ENCODE measurements at places on chromosomes 7 and 10. TPM values are rescaled to one million over a fixed set of nuclear protein-coding genes. Genes with fewer than 3 reads are reported as not detected.

- DNase-seq, result no peak
These were observed 90.5 kb upstream of the ZNF32 start for GRCh38 chr10:43739161-43739560.

DNA sequence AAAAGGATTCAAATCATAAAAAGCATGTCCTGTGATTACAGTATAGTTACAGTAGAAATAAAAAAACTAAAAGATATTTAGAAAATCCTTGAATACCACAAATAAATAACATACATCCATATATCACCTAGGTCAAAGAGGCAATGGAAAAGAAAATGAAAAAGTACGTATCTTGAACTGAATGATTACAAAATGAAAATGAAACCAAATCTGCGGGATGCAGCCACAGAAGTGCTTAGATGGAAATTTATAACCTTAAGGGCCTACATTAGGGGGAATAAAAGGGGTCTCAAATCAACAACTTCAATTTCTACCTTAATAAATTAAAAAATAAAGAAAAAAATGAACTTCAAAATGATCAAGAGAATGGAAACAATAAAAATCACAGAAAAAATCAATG, 879.0 kb upstream of the CELF2 start:
- peak; percentile 55 for DNase-seq

GRCh38 chr10:78752221-78752620, 316.5 kb upstream of the ZMIZ1 start:
- no peak for DNase-seq

GRCh38 chr10:71432101-71432905, 35.6 kb downstream of the CDH23 start:
- DNase-seq, result no peak

GRCh38 chr10:62842983-62843382, 26.8 kb upstream of the EGR2 start:
- DNase-seq, result no peak

GRCh38 chr7:74267756-74268565, 13.8 kb upstream of the RFC2 start:
- no peak for DNase-seq

DNA sequence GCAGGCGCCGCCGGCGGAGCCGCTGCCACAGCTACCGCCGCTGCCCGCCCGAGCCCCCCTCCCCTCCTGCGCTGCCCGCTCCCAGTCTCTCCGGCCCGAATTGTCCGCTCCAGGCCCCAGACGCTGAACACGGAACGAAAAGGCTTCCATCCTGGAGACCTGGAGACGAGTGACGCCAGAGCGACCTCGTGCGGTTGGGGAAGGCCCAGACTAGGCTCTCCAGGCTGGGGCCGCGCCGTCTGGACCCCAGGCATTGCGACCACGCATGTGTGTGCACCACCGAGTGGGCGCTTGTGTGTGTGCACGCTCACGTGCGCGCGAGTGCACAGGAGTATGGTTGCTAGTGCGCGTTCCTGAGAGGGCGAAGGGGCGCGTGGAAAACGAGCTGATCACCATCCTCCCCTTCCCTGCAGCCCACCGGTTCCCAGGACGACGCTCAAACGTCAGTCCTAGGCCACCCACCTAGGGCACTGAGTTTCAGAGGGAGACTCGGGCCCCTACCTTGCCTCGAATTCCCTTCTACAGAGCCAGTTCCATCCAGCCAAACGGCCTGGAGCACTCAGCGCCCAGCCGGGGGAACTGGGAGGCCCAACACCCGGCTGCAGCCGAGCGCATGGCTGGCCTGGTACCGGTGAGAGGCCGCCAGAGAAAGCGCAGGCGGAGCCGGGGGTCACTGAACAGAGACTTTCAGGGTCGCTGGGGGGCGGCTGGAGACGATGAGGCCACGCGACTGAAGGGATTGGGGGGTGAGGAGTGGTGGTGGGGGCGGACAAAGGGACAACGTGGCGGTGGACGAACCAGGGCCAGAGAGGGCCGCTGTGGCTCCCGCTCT, 11.6 kb downstream of the LBX1 start:
- DNase-seq, result peak; percentile 18

GRCh38 chr7:19377611-19378344, 232.6 kb upstream of the FERD3L start:
- peak; percentile 72 for DNase-seq

GRCh38 chr7:3437467-3437866, 136.4 kb downstream of the SDK1 start:
- DNase-seq, result no peak

GRCh38 chr7:123148813-123149212, 51.0 kb downstream of the SLC13A1 start:
- DNase-seq, result no peak

GRCh38 chr7:5420881-5421713, 2.5 kb downstream of the TNRC18 start:
- peak; percentile 50 for DNase-seq

DNA sequence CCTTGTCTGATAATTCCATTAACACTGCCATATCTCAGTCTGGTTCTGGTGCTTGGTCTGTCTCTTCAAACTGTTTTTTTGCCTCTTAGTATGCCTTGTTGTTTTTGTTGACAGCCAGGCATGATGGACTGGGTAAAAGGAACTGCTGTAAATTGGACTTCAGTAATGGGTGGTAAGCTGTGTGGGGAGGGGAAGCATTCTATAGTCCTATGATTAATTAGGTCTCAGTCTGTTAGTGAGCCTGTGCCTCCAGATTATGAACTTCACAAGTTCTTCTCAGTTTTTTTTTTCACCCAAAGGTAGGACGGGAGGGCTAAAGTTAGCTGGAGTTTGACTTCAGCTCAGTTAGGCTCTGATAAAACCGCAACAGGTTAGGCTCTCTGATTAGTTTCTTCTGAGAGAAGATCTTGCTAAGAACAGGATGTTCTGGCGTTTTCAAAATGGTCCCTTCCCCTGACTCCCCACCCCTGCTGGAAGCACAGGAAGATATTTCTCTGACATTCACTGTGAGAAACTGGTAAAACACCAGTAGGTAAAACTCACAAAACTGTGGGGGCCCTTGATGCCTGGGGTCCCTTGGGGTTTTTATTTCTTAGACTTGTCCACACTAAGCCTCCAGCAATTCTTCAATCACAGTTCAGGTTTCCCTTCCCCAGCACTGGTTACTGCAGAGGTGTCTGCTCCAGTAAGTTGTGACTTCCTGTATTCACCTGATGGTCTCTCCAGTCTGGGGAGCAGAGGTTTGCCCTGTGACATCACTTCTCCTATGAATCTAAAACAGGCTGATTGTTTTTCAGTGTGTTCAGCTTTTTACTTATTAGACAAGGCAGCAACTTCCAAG, 43.3 kb upstream of the CCDC71L start:
- DNase-seq, result no peak

GRCh38 chr7:40675741-40676140, 540.9 kb downstream of the SUGCT start:
- DNase-seq, result no peak

DNA sequence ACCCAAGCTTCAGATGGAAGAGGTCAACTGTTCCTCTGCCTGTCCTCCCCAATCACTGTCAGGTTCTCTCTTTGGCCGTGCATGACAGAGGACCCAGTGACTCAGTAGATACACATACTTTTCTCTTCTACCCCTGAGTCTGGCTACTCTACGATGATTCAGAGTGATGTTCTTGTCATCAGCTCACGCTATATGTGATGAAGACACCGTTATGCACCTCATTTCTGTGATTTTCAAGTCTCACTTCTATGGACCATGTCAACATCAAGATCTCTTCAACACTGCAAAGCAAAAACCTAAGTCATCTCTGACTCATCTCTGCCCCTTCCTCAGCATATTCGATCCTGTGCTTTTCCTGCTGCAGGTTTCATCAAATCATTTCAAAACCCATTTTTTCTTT, 76.6 kb upstream of the DGKI start:
- peak; percentile 74 for DNase-seq

INA gene
- total RNA-seq, result 7.9 TPM

RAB18 gene
- 54.5 TPM for total RNA-seq

LIPN gene
- total RNA-seq, result not detected

ANKRD7 gene
- total RNA-seq, result 4.6 TPM

SPDYE2B gene
- total RNA-seq, result not detected

VPS41 gene
- 27.2 TPM for total RNA-seq

HECW1 gene
- 12.9 TPM for total RNA-seq

All from RPMI7951 (cell line).